Germinal center (tissue), 1 donor: ENCODE measurements at places on chromosomes 3 and 15.

DNA sequence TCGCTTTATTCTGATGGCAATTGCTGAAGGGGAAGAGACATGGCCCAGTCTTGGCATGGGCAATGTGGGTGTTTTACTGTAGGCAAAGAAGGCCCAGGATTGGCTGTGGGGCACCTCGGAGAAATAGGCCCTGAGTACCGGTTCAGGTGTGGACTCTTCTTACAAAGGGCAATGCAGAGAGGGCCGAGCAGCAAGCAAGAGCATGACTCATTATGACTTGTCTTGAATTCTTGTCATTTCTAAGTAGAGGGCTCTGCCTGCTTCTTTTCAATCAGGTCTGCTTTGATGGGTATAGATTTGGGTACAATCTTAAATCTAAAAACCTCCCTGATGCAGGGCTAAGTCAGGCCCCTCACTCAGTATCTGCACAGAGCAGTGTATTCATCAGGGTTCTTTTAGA, 14.8 kb upstream of the BUB1B start:
- no peak for DNase-seq

DNA sequence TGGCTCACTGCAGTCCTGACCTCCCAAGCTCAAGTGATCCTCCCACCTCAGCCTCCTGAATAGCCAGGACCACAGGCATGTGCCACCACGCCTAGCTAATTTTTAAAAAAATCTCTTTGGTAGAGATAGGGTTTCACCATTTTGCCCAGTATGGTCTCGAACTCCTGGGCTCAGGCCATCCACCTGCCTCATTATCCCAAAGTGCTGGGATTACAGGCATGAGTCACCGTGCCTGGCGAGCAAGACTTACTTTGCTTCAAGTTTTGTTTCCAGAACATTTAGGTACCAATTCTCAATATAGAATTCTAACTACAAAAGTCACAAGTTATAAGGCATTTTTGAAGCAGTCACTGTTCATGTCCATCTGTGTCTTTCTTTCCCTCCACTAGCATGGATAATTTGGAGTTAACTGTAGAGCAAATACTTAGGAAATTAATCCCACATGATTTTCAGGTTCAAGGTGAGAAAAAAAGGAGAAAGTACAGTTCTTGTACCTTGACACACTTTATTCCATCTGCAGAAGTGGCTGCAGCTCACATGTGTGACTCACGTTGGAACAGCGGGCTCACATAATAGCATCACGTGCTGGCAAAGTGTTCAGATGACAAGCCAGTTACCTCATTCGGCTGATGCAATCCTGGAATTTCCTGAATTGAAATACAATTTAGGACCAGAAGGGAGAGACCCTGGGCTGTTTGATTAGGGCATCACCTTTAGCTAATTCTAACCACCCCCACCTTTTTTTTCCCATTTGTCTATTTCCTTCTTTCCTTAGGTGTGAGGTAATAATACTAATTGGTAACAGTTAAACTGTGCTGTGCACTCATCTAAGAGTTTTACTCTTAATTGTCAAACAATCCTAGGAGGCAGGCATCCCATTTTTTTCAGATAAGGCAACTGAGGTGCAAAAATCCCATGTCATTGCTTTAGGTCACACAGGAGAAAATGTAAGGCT, 46.9 kb upstream of the NEDD4 start:
- no peak for DNase-seq

DNA sequence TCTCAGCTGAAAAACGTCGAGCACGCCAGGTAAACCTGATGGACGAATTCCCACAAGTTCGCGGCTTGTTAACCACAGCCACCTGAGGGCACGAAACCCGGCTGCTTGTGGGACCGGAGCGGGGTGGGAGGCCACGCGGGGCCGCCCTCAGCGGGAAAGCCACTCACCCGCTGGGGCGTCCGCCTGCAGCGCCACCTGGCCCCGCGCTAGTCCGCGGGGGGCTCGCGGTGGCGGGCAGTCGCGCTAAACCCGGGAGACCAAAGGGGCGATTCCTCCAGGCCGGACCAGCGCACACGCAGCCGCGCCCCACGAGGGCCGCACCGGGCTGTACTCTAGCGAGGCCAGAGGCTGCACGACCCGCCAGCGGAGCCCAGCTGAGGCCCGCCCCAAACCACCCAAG, 15.7 kb upstream of the CFAP161 start:
- DNase-seq: no peak

DNA sequence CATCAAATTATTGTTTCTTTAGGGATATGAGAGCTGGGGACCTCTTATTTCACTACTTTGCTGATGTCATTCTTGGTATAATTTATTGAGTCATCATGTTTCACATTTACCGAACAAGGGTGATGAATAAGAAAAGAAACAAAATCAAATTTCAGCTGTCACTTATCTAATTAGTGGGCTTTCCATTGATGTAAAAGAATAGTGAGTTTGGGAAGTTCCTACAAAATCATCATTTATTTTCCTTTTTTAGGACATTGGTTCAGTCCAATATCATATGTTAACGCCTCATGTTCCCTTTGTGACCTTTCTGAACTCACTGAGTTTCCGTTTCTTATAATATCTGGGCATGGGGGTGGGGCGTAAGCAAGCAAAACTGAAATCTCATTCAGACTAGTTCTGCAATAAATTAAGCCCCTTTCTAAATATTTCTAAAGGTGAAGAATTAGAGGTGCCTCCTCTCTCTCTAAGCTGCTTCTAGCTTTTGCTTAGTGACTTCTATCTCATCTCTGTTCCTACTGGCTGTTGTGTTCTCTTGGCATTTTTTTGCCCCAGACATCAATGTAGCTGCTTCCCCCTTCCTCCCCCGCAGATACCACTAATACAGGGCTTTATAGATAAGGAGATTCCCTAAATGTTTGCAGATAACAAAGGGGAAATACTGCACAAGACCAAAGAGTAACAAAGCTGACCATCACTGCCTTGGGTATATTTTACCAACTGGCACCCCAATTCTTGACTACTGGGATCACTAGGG, 238.0 kb upstream of the CTNNB1 start:
- no peak for DNase-seq

GRCh38 chr15:22955544-22956119, 24.5 kb downstream of the CYFIP1 start:
- no peak for DNase-seq

GRCh38 chr3:194622621-194623340, 10.4 kb downstream of the TMEM44 start:
- DNase-seq: no peak

DNA sequence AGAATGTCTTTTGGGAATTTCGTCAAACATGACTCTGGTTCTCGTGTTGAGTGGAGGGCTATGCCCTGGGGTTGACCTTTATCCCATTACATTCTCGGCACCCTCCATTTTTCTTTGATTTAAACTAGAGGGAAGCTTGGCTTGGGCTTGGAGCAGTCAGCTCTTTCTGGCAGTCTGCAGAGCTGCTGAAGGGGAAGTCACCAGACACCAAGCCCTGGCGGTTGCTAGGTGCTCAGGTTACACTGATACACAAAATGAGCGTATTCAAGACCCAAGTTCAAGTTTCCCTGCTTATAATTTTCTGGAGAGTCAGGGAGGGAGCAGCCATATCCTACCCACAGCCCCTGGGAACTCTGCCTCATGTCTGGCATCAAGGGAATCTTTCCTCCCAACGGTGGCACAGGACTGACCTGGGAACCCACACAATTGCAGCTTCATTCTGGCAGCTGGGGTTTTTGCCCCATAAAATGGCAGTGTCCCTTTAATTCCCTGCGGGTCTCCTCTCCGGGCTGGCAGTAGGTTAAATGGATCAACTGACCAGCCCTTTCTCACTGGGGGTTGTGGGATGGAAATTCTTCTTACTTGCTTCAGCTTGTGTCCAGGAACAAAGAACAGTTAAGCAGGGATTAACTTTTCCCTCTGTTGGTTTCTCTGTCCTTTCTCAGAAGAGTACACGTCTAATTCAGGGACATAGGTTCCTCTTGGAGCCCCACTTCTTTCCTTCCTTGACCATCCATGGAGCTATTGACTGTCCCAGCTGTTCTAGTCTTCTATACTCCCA, 110.0 kb upstream of the DLG1 start:
- DNase-seq: no peak

DNA sequence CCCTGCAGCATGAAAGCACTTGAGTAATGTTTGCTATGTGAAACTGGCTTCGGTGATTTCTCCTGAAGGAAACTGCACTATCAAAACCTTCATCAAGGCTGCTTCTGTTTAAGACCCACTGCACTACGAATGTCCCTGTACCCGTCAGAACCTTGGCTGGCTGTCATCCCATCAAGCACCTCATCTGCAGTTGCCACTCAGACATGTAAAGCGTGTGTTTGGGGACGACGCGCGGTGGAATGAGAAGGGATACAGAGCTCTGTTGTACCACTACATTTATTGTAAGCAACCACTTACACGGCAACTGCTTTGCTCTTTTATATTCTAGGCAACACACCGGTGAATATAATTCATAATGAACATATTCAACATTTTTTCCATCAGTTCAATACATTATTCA, 147.6 kb downstream of the TIGIT start:
- no peak for DNase-seq

DNA sequence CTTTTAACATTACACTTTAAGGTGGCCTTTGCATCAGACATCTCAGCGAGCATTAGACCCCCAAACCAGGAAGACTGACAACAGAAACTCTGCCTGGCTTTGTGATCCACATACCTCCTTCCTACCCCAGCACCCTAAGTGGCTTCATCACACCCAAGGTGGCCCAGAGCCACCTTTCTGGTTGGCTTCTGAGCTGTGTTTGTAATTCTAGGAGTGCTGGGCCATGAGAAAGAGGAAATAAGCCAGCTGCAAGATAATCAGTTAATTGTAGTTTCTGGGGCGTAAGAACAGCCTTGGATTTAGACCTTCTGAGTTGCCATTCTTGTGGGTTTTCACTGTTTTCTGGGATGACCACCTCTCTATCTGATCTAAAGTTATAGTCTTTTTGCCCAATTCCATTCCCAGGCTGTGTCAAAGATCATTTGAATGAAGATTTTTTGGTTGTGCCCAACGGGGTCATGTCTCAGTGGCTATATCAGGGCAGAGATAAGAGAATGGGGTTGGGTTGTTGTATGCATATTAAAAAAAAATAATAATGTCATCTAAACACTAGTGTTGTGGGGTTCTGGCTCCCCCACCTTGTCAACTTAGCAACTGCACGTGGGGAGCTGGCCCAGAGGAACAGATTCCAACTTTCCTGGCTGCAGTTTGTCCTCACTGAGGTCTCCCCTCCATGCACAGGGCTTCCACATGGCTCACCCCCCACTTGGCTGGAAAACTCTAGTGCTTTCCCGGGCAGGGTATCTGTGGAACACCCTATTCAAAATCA, 234.8 kb upstream of the WNT5A start:
- DNase-seq: peak; percentile 55

DNA sequence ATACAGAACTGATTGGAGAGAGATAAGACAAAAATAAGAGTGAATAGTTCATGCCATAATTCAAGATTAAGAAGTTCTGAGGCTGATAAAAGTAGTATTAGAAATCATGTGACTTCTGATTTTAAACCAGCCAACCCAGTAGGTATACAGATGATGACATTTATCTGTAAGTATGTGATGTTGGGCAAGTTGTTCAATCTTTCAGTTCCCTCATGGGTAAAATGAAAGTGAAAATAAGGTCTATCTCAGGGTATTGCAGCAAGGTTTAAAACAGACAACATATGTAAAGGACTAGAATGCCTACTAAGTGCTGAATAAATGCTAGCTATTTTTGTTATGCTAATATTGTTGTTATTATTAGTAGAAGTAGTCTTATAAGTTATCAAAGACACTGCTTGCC, 1055.7 kb downstream of the NAALADL2 start:
- no peak for DNase-seq

GRCh38 chr3:167653760-167654159, at the start of gene WDR49:
WDR49 (minus strand) TSS chr3:167653942; CDS start chr3:167653425, 517 bp downstream.
- peak; percentile 8 for DNase-seq

- DNase-seq: no peak
These were observed 53.7 kb upstream of the GYG1 start for GRCh38 chr3:148937467-148938255.

GRCh38 chr15:42345504-42345903, 13.8 kb upstream of the CAPN3 start:
- no peak for DNase-seq

DNA sequence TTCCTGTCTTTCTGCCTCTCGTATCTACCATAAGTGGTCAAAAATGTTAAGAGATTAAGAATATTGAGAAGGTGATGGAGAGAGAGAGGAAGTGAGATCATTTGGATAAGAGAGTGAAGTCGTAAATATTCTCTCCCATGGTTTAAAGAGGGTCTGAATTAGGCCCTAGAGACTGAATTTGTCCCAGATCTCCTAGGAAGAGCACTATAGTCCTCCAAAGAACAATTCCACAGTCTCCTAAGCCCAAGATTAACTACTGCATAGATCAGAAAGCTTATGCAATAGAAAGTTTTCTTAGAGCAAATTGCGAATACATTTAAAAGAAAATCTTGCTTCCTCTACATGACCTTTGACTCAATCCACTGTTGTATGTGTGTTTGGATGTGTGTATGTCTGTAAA, 598.8 kb downstream of the TUSC7 start:
- DNase-seq: no peak

DNA sequence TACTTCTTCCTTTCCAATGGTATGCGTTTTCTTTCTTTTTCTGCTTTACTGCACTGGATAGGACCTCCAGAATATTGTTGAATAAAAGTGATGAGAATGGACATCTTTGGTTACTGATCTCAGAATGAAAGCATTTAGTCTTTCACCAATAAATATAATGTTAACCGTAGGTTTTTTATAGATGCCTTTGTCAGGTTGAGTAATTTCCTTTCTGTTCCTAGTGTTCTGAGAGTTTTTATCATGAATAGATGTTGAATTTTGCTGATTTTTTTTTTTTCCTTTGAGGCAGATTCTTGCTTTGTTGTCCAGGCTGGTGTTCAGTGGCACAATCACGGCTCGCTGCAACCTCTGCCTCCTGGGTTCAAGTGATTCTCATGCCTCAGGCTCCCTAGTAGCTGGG, 158.4 kb downstream of the KLHL25 start:
- DNase-seq: no peak

DNA sequence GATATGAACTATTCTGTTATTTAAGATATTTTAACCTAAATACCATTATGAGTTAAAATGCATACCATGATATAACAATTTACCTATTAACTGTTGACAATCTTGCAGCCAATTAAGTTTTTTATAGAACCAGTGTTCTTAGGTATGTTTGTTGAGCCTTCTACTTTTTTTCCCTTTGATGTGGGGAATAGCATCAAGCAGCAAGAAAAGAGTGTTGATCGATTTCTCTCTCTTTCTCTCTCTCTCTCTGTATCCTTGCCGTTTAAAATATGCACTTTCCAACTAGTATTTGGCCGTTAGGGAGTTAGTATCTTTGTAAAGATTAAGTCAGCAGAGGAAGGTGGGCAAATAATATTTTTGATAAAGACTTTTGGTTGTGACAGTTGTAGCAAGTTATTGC, 5.9 kb downstream of the CHD2 start:
- DNase-seq: no peak

DNA sequence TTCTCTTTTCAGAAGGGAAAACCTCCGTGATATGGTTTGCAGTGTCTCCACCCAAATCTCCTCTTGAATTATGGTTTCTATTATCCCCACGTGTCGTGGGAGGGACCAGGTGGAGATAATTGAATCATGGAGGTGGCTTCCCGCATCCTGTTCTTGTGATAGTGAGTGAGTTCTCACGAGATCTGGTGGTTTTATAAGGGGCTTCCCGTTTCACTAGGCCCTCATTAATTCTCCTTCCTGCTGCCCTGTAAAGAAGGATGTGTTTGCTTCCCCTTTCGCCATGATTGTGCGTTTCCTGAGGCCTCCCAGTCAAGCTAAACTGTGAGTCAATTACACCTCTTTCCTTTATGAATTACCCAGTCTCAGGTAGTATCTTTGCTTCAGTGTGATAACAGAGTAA, 692.7 kb upstream of the GRM7 start:
- DNase-seq: no peak

- no peak for DNase-seq
These were observed 34.0 kb downstream of the PLEKHO2 start for GRCh38 chr15:64875641-64876223.

- peak; percentile 74 for DNase-seq
These were observed 258.9 kb downstream of the UACA start for GRCh38 chr15:70504299-70504951.
